ENCODE measurements at places on chromosomes 4 and X.

- no peak for DNase-seq
Observed at GRCh38 chr4:97496298-97496873, 646.9 kb downstream of the STPG2 start.

GRCh38 chr4:145830699-145831098 lies 107.9 kb downstream of the ZNF827 start:
- DNase-seq: peak; percentile 56

GRCh38 chr4:89268679-89269078 lies 38.9 kb downstream of the GPRIN3 start:
- no peak for DNase-seq

GRCh38 chr4:119040694-119041185 lies 94.9 kb upstream of the MYOZ2 start:
- DNase-seq: no peak

GRCh38 chrX:38055170-38055847 lies 49.0 kb downstream of the SYTL5 start:
- no peak for DNase-seq

DNA sequence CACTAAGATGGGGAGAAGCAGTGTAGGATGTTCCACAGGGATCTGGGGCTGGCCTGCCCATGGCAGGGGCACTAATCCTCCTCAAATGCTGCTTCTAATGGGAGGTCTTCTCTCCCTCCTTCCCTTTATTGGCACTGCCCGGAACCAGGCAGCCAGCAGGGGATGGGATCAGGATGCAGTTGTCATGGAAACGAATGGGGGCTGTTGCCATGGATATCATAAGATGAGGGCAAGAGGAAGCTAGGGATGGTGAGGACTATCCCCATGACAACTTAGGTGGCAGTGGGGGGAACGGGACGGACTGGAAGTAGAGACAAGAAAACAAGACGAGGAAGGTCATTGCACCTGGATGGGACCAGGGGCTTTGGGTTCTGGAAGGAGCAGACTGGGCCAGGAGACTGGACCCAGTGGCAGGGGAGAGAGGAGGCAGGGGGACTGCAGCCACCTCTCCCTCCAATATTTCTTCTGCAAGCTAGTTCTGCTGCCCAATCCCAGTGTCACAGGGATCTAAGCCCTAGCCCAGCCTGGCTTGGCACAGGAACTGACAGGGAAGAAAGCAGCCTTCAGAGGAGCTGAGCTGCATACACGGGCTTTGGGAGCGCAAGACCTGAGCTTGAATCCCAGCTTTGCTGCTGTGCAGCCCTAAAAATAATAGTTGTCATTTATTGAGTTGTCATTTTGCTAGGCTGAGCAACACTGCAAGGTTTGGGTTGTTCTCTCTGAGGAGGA lies 19.0 kb downstream of the IQSEC2 start:
- no peak for DNase-seq

DNA sequence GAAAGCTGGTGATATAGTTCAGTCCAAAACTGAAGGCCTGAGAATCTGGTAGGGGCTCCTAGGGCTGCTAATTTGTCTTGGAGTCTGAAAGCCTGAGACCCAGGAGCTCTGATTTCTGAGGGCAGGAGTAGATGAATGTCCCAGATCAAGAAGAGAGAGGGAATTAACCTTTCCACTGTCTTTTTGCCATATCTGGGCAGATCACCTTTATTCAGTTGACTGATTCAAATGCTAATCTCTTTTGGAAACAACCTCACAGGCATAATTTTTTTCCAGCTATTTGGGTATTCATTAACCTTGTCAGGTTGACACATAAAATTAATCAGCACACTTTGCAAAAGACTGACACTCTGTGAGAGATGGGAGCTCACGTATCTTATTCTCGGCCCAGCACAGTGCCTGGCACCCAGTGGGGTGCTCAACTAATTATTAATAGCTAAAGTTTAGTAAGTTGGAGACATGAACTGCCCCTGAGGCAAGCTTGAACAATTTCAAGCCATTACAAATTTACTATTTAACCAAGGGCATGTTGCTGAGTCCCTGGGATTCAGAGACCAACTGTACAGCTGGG lies 114.3 kb downstream of the CPEB2 start:
- no peak for DNase-seq

GRCh38 chrX:77442728-77443127 lies 4.5 kb upstream of the FGF16 start:
- DNase-seq: no peak

GRCh38 chrX:100591256-100592051 lies 6.7 kb downstream of the TNMD start:
- DNase-seq: no peak

GRCh38 chr4:78386679-78387078 lies 164.9 kb upstream of the ANXA3 start:
- no peak for DNase-seq

GRCh38 chrX:45110494-45110893 lies 90.2 kb downstream of the DIPK2B start:
- DNase-seq: no peak

DNA sequence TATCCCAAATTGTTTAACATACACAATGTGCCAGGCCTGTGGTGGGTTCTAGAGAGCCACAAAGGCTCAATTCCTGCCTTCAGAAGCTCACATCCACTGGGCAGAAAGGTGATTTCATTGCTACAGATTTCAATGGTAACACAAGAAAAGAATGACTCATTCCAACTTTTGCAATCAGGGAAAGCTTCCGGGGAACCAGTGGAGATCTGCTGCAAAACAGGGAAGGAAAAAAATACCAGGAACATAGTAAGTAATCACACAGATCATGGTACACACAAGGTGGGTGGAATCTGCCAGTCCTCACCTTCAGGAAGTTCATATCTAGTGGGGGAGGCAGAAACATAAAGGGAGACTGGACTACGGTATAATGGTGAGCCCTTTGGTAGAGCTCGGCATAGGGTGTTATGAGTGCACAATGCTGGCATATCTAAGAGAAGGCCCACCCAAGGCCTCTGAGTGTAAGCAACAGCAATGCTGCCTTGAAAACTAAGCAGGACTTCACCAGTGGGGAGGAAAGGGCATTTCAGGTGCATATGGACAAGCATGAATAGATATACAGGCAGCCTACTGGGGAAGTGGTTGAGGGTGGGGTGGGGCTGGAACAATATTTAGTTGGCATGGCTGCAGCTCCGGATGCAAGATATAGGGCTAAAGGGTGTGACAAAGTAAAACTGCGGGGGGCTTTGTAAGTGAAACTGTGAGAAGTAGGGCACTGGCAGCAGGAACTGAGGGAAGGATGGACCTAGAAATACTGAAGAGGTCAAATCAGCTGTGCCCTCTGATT lies 24.2 kb downstream of the GPRIN3 start:
- no peak for DNase-seq

DNA sequence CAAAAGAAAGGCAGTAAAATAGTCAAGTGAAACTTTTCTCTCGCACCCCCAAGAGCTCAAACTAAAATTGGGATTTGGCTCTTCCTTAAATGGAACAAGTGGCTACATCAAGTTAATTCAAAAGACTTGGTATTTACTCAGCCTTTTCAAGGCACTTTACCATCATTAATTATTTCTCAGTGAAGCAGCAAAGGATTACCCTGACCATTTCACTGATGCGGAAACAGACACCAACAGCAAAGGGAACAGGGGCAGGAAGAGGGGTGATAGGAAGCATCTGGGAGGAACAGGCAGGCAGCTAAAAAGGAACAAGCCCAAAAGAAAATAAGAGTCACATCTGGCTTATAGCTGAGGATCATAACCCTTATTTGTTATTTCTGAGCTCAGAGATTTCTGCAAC lies 2.7 kb downstream of the SCML2 start:
- no peak for DNase-seq

DNA sequence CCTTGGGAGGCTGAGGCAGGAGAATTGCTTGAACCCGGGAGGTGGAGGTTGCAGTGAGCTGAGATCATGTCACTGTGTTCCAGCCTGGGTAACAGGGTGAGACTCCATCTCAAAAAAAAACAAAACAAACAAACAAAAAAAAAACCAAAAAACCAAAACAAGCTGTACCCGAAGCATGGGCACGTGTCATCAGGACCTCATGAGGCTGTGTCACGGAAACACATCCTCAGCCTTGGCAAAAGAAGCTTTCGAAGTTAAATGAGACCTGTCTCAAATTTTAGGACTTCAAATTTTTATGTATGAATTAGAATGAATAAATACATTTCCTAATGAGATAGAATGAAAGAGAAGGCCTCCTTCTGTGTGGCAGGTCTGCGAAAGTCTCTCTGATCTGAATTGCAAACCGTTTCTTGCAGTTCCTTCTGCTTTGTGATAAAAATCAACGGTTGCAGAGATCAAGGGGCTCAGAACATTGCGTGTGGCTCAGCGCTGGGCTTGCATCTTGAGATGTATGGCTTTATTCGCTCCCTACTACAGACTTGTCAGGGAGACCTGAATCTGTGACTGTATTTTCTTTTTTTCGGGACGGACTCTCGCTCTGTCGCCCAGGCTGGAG lies 19.5 kb upstream of the CRLF2 start:
- no peak for DNase-seq

DNA sequence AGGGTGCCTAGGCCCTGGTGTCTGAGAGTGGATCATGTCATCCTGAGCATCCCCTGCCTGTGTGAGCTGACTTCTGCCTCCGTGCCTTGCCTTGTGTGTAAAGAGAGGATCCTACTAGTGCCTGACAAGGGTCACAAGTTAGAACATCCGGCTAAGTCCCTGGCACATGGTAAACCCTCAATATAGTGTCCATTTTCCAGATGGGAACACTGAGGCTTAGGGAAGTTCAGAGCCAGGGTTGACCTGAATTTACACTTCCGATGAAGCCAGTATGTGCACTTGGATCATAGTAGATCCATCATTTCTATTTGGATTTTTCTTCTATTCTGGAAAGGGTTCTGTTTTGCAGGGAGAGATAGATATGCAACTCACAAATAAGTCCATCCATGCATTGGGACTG lies 12.5 kb upstream of the PSAPL1 start:
- no peak for DNase-seq

DNA sequence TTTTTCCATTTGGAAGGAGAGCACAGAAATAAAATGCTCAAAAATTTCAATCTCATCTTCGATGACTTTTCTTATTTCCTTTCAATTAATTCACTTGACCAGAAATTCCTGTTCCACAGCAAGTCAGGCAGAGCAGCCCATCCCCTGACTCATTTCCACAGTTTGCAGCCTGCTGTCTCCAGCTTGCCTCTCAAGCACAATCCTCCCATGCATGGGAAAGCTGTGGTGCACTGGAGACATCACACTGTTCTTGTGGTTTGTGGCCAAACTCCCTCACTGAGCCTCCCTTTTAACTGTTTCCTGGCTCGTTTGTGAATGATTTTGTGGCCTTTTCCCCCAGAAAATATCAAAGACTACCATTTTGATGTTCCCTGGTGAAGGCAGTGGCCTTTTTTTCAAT lies 114.0 kb upstream of the ENPEP start:
- DNase-seq: no peak

DNA sequence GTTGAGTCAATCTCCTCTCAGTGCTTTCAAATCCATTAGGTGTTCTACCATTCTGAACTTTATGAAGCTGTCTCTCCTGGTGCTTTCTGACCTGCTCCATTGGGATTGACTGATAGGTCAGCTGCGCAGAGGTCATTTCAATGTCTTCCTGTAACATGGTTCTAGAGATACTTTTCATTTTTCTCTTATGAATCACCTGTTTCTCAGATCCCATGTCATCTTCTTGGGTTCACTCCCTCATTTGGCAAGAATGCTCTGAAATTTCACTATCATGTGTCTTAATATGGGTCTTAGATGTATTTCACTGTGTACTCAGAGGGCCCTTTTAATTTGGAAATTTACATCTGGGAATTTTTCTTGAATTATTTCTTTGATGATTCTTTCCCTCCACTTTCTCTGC lies 13.8 kb upstream of the PGM2 start:
- no peak for DNase-seq

- no peak for DNase-seq
Observed at GRCh38 chr4:92333016-92333415, 29.2 kb downstream of the GRID2 start.

DNA sequence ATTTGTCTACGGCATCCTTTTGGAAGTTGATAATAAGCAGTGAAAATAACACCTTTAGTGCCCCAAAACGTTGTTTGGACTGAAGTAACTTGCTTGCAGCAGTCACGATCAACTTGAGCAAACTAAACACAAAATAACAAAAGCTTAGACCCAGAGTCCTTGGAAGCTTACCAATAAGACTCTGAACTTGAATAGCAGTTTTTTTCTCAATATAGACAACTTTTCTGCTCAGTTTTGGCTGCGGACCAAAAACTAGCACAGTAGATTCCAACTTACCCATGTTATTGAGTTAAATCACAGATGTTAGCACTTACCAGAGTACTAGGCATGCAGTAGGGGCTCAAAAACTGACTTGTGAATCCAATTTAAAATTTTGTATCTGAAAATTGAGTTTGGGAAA lies 746.9 kb downstream of the PCDH19 start:
- no peak for DNase-seq

DNA sequence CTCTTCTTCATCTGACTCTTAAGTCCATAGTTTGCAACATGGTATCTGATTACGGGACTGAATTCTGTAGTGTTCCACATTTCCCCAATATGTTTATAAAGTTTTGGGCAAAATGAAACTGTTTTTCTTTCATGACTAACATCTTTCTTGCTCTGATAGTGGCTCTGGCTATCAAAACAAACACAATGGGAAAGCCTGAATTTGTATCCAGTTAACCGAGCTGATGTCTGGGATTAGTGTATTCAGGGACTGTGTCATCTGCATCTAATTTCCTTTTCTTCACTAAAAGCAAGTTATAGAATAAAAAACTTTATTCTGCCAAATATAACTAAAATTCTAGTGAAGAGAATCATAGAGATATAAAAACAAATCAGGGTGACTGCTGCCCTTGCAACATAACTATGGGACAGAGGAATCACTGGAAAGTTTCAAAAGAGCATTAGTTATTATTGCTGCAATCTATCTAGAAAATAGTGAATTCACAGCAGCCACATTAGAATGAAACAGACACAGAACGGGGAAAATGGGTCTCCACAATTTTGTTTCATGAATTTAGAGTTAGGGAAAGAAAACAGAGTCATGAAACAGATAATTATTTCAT lies 61.3 kb downstream of the ANTXR2 start:
- DNase-seq: no peak

GRCh38 chrX:38891641-38892413 lies 90.6 kb downstream of the MID1IP1 start:
- DNase-seq: peak; percentile 37

DNA sequence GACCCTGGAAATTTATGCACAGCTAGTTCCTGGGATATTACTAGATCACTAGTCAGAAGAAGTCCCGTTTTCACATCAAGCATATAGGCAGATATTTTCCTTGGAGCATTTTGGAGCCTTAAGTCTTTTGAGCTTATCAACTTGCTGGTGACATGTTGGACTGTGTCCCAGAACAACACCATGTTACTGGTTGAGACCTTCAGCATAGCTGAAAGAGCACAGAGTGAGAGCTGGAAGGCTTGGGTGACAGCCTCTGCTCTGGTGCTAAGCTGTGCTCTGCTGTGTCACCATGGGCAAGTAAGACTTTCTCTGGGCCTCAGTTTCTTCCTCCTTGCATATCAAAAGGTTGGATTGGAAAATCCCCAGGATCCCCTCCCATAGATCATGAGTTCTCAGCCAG lies 116.6 kb upstream of the FRMPD4 start:
- no peak for DNase-seq

GRCh38 chrX:110403441-110404238 lies 45.0 kb downstream of the RTL9 start:
- DNase-seq: no peak
